ENCODE measurements at places on chromosomes 3 and 15.

- no peak for DNase-seq
Measured at GRCh38 chr3:64884536-64884935, 196.7 kb upstream of the ADAMTS9 start.

- peak; percentile 78 for DNase-seq
Measured at GRCh38 chr15:91861223-91861622, 7.7 kb downstream of the SLCO3A1 start.

DNA sequence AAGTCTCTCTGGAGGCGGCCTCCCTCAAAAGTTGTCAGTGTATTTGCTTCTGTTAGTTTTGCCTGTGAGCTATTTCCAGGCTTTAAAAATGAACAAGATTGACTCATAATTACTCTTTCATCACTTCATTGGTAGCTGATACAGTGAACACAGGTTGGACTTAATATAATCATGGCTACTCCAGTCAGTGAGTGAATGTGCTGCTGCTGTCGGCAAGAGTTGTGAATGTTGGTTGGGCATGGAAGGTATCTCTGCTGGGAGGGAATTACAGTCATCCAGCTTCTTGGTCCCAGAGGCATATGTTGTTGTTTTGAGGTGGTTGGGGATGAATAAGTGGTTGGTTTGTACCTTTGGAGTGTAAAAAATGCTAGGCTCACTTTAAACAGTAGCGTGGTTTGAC, 11.5 kb downstream of the TCF12 start:
- no peak for DNase-seq

GRCh38 chr3:168914662-168915061, 748.9 kb downstream of the MECOM start:
- no peak for DNase-seq

- no peak for DNase-seq
Measured at GRCh38 chr3:42067326-42067725, 23.8 kb upstream of the TRAK1 start.

DNA sequence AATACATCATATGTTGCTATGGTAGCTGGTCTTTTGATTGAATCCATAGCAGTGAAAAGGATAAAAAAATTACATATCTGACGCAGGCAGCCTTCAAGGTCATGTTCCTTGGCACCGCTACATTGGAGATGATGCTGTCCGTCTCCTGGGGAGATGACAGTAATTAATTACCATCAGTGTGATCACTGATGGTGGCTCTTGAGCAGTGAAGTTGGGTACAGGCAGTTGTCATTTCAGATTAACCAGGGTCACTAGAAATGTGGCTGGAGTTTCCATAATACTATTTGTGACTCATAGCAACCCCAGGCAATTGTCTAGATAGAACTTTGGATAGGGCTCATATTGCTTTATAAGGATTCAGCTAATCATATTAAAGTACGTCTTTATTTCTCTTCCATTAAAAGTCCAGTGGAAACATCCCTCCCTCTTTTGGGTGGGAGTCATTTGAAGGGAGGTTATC, 136.3 kb downstream of the THSD4 start:
- DNase-seq, result no peak

GRCh38 chr3:197687570-197687969, 49.1 kb downstream of the RUBCN start:
- no peak for DNase-seq

DNA sequence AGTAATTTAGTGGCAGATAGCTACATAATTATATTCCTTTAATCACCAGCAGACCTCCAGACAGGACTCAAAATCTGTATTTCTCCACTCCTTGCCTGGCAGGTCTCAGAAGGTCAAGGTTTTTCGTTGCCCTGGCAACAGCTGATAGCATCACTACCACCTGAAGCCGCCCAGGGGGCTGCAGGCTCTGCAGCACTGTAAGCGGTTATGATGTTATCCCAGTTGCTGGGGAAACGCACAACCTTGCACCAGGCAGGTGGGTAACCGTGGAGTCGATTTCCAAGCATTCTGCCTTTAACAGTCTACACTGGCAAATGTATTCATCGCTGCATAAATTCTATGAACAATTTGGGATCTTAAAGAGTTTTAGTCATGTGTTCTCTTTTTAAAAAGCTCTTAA, 756.3 kb downstream of the NTRK3 start:
- no peak for DNase-seq

DNA sequence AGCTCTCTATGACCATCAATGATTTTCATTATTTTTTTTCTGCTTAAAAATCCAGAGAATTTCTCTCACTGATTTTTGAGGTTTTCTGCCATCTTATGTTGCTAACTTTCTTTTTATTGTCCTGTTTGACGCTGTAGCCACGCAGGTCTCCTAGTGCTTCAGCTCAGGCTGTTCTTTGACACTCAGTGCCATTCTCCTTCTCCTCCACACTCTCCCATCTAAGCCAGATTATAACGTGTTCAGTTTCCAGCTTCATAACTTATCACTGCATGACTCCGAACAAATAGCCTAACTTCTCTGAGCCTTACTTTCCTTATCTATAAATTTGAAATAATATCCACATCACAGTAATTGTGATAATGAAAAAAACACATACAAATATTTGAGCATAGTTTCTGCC, 22.8 kb upstream of the ST3GAL6 start:
- DNase-seq, result no peak

DNA sequence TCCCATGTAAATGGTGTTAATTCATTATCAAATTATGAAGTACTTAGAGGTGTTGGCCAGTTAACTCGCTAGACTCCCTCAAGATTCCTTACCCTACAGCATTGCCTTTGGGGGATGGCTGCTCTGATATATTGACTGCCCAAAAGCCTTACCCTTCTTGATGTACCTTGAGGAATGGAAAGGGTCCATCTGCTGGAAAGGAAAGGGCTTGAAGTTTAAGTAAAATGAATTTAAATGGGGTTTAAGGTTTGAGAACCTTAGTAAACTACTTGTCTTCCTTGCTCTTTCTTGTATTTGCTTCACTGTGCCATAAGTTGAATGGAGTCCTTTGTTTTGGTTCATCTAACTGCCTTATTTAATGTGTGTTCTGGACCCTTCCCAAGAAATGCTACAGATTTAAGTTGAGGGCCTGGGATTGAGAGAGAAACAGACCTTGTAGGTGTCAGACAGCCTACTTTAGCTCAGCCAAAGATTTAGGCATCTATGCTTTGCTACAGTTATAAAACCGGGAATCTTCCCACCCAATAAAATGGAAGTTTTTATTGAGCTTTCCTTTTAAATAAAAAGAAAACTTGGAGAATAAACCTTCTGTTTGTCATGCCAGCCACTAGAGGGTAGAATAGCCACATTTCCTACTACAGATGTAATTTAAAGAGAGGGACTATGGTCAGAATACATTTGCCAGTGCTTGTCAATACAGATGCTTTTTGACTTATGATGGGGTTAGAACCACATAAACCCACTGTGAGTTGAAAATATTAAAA, 25.3 kb downstream of the CMSS1 start:
- DNase-seq, result peak; percentile 77

All from Kasumi-1 (cell line).